ENCODE measurements at places on chromosomes 7 and 10.

DNA sequence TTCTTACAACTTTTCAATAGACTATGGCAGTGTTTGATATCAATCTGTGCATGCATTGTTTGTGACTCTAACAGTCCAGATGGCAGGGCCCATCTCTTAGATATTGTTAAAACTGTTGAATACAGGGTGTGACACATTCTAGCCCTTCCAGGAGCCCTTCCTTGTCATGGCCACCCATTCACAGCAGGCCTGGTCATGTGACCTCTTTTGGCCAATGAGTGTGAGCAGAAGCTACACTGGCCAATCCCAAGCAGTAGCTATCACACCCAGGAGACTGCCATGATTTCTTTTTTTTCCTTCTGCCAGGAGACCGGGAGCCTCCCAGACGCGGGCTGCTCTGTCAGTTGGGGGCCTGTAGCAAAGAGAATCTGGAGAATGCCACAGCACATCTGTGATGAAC is 655.4 kb upstream of the MKI67 start:
- no peak for DNase-seq

- no peak for DNase-seq
Measured at GRCh38 chr7:86975449-86975848, 84.0 kb downstream of the ELAPOR2 start.

- no peak for DNase-seq
Measured at GRCh38 chr10:75083972-75084833, 27.3 kb upstream of the SAMD8 start.

DNA sequence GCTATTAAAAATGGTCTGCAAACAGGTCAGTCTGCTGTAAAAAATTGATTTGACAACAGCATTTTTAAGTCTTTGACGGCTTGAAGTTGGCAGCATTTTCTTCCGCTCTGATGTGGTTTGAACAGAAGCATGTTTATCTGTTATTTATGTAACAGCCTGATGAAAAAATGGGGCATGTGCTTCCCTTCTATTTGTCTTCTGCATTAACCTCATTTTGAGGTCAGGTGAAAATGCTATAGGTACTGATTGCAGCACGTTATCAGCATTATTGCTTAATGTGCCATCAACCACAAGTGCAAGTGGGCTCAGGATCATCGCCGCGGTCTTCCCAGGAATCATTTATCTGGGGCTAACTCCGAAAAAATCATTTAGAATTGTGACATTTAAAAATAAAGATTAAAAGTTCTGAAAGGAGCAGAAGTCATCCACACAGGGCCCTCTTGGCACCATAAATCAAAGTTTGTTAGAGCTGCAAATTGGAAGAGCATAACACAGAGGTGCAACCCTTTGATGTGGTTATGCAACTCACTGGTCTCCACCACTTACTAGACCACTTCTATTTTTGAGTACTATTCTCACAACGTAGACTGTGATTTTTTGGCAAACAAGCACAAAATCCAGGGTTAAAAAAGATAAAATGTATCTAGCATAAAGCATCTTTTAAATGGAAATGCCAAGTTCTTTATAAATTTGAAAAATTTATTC is 307.7 kb downstream of the MDFIC start:
- DNase-seq: peak; percentile 53

GRCh38 chr7:126791306-126791705 is 461.4 kb downstream of the GRM8 start:
- DNase-seq: no peak

GRCh38 chr10:105793071-105793470 is 1152.0 kb downstream of the SORCS3 start:
- DNase-seq: no peak

- no peak for DNase-seq
Measured at GRCh38 chr10:58976254-58976653, 200.2 kb upstream of the PHYHIPL start.

DNA sequence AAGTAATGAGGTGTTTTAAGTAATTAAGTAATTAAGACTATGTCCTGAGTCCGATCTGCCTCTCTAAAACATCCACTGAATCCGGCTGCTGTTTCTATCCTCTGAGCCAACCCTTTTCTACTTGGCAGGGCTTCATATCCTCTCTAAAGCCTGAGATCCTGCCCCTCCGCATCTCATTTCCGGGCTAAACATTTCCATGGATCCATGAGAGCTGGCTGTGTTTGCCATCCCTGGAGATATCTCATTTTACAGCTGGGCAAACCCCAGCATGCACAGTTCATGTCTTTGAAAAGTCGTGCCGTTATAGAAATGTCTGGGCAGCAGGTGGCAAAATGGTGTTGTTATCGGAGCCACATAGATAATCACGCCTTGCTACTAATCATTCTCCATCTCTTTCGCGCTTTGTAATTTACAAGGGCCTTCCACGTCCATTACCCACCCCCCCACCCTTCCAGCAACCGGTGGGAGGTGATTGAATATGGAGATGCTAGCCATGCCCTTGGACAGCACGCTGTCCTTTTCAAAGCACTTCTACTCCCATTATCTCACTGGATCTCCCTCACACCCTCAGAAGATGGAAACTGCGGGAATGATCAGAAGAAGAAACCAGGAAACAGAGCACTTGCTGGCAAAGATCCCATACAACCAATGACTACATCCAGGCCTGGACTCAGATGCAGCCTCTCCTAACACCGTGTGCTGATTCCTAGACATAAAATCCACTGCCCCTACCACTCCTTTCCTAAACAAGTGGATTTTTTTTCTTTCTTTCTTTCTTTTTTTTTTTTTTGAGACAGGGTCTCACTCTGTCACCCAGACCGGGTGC is 1189.2 kb downstream of the TYW1 start:
- DNase-seq: no peak

GRCh38 chr10:97752956-97753355 is 16.0 kb downstream of the ZFYVE27 start:
- no peak for DNase-seq

- no peak for DNase-seq
Measured at GRCh38 chr10:102641402-102641801, 2.9 kb upstream of the TRIM8 start.

DNA sequence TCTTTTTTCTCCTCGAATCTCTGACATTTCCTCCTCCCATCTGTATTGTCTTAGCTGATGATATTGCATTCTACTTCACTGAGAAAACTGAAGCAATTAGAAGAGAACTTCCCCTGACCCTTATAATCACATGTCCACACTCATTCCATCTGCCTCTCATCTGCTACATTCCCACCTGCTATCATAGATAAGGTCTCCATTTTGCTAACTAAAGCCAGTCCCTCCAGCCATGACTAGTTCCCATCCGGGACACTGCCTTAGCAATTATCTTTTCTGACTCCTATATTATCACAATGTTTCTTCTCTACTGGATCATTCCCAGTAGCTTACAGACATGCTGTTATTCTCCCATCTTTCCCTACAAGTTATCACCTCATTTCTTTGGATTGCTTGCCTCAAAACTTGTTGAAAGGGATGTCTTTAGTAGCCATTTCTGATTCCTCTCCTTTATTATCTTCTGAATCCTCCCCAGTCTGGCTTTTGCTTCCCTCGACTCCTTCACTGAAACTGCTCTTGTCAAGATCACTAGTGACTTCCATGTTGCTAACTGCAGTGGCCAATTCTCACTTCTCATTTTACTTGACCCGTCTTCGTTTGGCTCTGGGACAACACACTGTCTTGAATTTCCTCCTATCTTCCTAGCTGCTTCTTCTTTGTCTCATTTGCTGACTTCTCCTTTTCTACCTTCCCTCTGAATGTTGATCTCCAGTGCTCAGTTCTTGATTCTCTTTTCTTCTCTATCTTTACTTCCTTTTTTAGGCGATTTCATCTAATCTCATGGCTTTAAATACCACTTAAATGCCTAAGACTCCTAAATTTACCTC is 35.9 kb downstream of the FZD1 start:
- no peak for DNase-seq

DNA sequence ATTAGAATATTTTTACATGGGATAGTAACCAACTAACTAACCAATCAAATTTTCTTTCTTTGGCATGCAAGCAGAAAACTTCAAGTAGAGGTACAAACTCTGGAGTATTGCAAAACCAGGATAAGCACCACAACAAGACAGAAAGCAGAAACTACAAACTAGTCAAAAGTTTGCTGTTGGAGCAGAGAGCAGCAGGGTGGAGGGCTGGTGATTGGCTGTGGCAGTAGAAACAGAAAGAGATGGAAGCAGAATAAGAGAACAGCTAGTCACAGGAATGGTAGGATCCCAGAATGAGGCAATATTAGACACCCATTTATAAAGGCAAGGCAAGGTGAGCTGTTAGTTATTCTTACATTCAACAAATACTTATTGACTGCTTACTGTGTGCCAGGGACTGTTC is 6.8 kb upstream of the MACC1 start:
- no peak for DNase-seq

- no peak for DNase-seq
Measured at GRCh38 chr7:104486931-104487330, 158.5 kb downstream of the LHFPL3 start.

GRCh38 chr10:89297356-89297755 is 4.5 kb upstream of the IFIT2 start:
- no peak for DNase-seq

GRCh38 chr7:39392151-39392550 is 174.1 kb upstream of the YAE1 start:
- DNase-seq: no peak

DNA sequence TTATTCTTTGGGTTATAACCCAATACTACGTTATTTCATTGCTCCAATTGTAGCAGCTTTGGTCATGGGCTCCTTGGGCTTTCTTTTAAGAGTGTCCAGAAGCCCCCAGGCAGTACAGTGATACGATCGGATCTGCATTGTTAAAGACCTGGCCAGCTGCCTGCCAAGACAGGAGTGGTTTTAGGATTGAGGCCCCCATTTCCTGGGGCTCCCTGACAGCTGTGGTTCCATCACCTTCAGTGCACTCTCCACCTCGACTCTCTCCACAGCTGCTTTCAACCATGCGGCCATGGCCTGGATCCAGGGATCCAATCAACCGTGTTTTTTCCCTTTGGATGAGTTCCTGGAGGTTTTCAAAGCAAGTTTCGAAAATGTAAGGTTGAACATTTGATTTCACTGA is 123.4 kb upstream of the BTBD16 start:
- DNase-seq: no peak

- peak; percentile 11 for DNase-seq
Measured at GRCh38 chr10:12186323-12186722, 9.4 kb downstream of the NUDT5 start.

DNA sequence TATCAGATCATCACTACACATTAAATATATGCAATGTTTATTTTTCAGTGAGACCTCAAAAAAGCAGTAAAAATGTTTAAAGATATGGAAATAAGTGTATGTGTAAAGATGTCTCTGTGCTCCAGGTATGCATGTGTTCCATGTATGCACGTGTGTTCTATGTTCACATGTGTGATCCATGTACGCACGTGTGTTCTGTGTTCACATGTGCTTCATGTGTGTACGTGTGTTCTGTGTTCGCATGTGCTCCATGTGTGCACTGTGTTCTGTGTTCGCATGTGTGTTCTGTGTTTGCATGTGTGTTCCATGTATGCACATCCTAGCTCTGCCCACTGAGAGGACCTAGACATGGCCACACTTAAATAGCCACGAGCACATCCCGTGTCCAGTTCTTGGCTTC is 15.6 kb upstream of the PDIA4 start:
- DNase-seq: no peak

- DNase-seq: peak; percentile 30
Measured at GRCh38 chr7:158760936-158761335, 56.3 kb upstream of the NCAPG2 start.

- no peak for DNase-seq
Measured at GRCh38 chr10:127986531-127987466, 79.9 kb downstream of the PTPRE start.

GRCh38 chr10:97719602-97720001 is 6.1 kb downstream of the MARVELD1 start:
- DNase-seq: no peak

DNA sequence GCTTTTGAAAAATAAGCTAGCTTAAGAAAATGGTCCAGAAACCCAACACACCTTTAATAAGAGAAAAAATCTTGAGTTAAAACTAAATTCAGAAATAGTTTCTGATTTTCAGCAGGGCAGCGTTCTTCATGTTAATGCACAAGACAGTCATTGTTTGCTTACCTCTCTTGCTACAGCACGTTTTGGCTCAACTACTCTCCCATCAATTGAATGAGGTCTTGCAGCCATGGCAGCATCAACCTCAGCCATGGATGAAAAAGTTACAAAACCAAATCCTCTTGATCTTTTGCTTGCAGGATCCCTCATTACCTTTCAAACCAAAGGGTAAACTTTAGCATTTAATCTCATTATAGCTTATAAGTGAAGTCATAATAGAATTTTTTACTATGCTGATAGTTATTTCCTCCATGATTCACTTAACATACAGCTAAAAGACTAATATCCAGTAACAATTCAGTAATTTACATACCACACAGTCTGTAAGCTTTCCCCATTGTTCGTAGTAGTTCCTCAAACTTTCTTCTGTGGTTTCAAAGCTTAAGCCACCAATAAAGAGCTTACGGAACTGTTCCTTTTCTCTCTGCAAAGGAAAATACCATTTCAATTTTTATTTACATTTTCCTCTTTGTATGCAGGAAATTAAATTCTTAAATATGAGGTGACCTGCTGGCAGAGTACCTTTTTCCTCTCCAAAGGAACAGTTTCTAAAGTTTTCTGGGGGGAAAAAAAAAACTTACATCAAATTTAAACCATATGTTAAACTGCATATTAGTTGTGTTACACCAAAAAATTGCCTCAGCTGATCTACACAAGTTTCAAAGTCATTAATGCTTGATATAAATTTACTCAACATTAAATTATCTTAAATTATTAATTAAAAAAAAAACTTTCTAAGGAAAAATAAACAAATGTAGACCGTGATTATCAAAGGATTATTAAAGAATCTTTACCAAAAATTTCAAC is 3.1 kb downstream of the HNRNPA2B1 start:
- no peak for DNase-seq

- DNase-seq: no peak
Measured at GRCh38 chr7:157077986-157078644, 60.6 kb upstream of the UBE3C start.

DNA sequence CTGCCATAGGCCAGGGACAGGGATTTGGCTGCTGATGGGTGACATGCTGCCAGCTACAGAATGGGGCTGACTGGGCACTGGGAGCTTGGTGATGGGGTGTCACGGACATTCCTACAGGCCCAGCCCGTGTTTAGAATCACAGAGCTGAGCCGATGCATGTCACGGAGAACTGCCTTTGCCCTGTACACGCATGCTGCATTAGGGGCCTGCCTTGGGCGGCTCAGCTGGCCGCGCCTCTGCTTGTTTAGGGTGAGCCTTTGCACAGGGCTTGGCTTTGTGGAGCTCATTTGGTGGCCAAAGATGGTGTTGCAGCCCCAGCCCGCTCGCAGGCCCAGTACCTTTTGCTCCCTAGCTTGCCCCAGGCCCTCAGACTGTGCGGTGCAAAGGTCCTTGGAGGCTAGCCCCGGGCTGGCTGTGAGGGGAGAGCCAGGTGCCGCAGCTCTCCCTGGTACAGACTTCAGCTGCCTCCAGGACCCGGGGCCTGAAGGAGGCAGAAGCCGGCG is 108.4 kb upstream of the BTBD16 start:
- no peak for DNase-seq

GRCh38 chr7:51121931-51122425 is 194.6 kb downstream of the COBL start:
- no peak for DNase-seq
